ENCODE measurements at places on chromosomes 13 and 19.

DNA sequence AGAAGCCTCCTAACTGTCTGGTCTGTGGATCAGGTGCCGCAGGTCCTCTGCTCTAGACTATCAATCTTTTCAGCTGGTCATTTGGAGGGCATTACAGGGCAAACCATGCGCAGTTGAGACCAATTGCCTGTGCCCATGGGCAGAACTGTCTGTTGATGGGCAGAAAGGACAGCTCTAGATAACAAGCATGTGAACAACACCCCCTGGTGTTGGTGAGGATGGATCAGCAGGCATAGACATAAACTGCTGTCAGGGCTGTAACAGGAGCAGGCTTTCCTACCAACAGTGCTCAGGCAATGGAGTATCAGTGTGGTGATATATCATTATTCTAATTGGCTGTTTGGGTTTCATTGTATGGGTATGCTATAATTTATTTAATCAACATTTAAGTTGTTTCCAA, 104.7 kb upstream of the KL start:
- no peak for DNase-seq

DNA sequence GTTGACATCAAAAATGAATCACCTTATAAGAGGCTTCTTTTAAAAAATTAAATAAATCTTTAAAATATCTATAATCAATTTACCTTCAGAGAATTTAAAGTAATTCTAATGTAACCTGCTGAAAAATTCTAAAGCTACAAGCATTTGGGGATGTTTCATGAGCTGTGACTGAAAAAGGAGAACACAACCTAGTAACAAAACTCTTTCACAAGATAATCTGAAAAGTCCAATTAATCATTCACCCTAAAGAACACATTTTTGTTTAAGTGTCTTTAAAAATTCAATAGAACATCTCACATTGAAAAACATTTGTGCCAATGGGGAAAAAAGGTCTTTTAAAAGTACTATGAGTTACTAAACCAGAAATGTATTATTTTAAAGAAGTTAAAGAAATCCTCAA, 22.8 kb downstream of the KLF12 start:
- no peak for DNase-seq

GRCh38 chr13:50580684-50581305, 262.7 kb downstream of the DLEU7 start:
- no peak for DNase-seq

GRCh38 chr19:5136073-5136855, 167.4 kb downstream of the KDM4B start:
- DNase-seq: no peak

DNA sequence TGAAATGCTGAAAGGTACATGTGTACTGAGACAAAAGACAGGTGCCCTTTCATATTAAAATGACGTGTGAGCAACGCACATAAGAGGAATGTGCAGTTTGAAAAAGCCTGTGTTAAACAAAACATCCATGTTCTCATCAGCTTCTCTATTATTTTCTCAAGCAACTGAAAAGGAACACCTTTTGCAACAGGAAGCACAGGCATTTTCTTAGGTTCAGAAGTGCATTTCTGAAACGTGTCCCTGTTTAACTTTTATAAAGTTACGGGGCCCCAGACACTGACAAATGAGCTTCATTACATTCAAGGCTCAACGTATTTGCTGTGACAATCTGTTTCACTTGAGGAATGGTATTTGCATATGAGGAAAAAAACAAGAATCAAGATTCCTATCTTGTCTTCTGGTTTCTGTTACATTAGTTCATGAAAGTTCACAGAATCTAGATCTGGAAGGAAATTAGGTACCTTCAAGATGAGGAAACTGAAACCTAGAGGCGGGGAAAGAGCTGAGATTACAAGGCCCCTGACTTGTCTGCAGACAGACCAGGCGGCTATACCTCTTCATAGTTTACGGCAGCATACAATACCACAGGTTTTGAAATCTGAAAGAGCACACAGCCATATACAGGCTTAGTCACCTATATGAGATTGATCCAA, 431.7 kb downstream of the KLF12 start:
- DNase-seq: peak; percentile 30

GRCh38 chr19:31334849-31335624, 14.2 kb downstream of the TSHZ3 start:
- DNase-seq: no peak

DNA sequence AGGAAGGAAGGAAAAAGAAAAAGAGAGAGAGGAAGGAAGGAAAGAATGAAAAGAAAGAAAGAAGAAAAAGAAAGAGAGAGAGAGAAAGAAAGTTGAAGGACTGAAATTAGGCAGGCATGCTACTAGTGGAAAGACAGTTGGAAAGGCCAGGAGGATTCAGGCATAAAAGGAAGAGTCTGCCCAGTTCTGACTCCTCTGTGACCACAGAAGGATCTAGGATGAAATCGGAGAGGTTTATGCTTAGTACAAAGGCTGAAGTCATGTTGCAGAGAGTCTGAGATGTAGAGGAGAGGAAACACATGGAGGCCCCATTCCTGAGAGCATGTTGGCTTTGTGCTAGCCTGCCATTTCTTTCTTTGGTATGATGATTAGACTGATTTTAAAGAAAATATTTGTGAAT, 246.5 kb upstream of the ARGLU1 start:
- DNase-seq: no peak

- DNase-seq: no peak
These were observed 299.0 kb downstream of the KLF12 start for GRCh38 chr13:73835138-73835721.

GRCh38 chr13:22536851-22537250, 643.9 kb upstream of the SGCG start:
- no peak for DNase-seq

- DNase-seq: no peak
These were observed 32.5 kb upstream of the NDFIP2 start for GRCh38 chr13:79448413-79448812.

- DNase-seq: no peak
These were observed 107.4 kb downstream of the LRCH1 start for GRCh38 chr13:46660416-46660815.

DNA sequence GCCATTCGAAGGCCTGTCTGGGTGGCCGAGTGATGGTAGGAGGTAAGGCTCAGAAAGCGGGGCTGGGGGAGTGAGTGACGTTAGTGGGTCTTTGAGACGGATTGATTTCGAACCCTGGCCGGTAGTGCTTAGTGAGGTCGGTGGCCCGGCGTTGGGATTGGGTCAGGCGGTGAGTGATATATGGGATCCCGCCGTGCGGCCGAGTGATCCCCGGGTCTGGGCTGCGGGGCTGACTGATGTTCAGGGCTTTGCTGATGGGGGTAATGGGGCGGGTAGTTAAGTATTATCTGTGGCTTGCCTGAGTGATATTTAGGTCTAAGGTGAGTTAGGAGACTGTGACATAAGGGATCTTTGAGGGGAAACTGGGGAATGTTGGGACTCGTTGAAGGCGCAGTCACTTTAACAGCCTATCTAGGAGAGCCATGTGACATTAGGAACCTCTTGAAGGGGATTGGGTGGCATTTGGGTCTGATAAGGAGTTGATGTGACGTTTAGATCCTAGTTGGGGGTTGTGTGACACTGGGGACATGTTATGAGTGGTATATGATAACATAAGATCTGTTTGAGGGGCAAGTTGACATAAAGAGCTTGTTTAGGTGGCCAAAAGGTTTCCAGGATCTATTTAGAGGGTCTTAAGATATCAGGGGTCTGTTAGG, 543 bp downstream of the PSMC4 start:
- DNase-seq: no peak

- DNase-seq: no peak
These were observed 515.7 kb downstream of the TBC1D4 start for GRCh38 chr13:74966275-74966674.

DNA sequence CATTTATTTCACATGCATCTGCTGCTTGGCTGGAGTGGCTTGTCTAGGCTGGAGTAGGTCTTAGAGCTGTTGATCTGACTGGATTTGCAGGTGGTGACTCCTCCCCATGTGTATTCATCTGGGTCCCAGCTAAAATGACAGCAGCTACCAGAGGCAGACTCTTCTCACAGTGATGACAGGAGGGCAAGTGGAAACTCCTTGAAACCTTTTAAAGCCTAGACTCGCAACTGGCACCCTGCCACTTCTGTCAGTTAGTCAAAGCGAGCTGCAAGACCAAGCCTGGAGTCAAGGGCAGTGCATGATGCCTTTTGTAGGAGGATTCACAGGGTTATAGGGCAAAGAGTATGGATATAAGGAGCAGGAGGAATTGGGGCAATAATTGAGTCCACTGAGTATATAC, 65.2 kb downstream of the TEX26 start:
- no peak for DNase-seq

GRCh38 chr13:73230716-73231115, 171.9 kb downstream of the KLF5 start:
- no peak for DNase-seq

DNA sequence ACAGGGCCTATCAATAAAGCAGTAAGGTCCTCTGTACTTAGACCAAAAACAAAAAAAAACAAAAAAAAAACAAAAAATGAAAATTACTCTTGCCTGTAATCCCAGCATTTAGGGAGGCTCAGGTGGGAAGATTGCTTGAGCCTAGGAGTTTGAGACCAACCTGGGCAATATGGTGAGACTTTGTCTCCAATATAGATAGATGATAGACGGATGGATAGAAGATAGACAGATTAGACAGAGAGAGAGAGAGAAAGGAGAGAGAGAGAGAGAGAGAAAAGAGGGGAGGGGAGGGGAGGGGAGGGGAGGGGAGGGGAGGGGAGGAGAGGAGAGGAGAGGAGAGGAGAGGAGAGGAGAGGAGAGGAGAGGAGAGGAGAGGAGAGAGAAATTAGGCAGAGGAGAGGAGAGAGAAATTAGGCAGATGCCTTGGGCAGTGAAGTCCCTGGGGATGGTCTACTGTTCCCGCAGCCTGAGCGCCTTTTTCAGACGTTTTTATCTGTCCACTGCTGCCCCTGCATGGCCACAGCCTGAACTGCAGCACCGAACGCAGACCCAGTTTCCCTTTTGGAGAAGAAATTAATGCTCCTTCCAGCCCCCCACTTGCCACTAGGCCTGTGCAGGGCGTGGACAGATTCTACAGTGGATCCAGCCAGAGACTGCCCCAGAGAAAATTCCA, 9.8 kb upstream of the ZNF627 start:
- peak; percentile 54 for DNase-seq

DNA sequence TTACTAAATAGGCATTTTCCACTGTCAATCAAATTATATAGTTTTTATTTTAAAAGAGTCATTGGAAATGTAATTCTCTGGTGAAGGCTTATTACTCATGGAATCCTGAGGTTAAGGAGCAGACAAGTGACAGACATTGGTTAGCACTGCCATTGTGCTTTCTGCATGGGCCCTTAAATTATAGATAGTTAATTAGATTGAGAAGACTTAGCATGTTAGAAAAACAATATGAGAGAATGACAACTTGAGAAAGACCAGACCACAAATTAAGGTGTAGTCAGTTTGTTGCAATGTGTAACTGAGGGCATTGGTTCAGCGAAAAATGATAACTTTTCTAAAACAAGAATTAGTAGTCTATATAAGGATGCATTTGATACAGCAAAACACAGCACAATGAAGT, 195.5 kb downstream of the SLITRK6 start:
- no peak for DNase-seq

GRCh38 chr19:32404933-32405430, 588 bp upstream of the DPY19L3 start:
- DNase-seq: peak; percentile 2

DNA sequence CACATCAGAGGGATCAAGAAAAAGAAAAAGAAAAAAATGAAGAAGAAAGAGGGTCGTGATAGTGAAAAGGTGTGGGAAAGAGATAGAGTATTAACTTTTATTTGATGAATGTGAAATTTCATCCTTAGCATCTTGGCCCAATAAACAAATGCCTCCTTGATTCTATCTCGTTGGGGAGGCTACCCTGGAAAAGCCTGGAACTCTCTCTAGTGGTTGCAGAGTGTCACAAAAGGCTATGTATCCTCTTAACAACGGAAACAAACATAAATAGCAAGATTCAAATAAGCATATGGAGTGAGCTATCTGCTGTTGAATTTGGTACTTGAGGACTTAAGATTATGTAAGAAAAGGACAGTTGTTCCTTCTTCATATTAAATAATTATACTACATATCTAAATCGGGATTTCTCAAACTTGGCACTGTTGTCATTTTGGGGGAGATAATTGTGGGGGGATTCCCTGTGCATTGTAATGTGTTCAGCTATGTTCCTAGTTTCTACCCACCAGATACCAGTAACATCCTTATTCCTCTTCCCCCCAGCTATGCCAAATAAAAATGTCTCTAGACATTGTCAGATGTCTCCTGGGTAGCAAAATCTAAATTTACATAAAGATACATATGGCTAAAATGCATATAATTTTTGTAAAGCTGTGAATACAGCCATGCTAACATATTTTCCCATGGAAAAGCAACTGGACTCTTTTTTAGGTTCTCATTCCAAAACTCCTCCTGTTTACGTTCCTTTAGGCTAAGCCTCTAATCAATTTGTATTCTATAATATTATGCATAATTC, 557.2 kb downstream of the DCT start:
- DNase-seq: no peak

GRCh38 chr19:1304197-1304924, 18.7 kb downstream of the EFNA2 start:
- no peak for DNase-seq

DNA sequence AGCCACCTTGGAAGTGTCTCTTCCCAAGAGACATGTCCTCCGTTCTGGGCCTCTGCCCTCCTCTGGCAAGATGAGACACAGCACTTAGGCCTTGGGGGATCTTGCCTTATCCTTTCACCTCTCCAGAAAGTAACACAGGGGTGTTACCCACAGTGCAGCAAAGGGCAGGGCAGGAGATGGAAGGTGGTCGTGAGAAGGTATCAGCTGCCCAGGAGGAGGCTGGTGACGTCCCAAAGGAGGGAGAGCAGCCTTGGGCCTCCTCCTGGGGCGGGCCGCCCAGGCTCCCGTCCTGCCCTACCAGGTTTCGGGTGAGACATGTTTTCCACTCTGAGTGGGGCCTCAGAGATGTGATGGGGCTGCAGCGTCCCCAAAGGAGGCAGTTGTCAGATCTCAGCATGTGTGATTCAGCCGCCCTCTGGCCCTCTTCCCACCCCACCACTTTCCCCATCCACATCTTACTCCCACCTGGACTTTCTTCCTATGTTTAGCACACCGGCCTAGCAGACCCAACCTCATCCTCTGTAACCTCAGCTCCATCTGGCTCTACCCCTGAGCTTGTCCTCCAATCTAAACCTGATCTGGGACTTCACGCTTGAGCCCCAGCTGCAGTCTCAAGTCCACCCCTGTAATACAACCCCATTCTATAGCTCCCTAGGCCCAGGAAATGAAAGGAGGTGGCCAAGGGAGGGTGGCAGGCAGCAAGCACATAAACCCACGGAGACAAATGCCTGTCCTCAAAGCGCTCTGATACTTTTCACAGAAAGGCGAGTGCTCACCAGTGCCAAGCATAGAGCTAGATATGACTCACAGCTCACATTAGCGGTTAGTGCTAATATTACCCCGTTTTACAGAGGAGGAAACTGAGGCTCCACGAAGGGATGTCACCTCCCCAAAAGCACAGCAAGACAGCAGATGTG, 9.3 kb downstream of the POU2F2 start:
- DNase-seq: peak; percentile 59

GRCh38 chr19:53158119-53158656, 665 bp downstream of the ZNF347 start:
- DNase-seq: no peak

- DNase-seq: no peak
These were observed 8.0 kb downstream of the AKAP11 start for GRCh38 chr13:42279986-42280385.
